Activated naive CD8-positive, alpha-beta T cell treated with anti-CD3 and anti-CD28 coated beads, Interleukin-2, amount 50 U/mL, for 24 hours (primary cell): ENCODE measurements at places on chromosomes 1 and 21.

DNA sequence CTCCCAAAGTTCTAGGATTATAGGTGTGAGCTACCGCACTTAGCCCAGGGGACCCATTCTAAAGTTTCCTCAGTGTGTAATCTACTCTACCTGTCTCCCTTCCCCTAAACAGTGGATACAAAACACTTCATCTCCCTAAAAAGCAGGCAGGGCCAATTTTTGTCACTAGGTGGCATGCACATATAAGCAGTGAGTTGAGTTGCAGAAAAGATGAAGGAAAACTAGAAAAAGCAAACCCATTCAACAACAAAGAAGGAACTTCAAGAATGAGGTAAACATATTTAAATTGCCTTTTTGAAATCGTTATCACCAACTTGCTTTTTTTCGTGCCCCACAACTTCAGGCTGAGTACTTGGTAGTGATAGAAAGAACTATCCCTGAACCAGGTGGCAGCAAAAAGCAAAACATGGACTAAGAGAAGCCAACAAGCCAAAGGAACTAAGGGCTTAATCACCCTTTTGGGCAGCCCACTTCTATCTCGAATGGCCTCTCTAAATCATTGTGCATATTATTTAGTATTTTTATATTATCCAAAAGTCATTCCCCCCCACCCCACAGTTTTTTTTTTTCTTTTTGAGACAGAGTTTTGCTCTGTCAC, 19.7 kb upstream of the ALDH9A1 start:
- no peaks in the 10 kb centered on the region for H3K4me1 ChIP-seq
- H3K4me3 ChIP-seq = no peak overlapping the region
- no peaks in the 10 kb centered on the region for H3K36me3 ChIP-seq
- H3K27me3 ChIP-seq = no peaks in the 10 kb centered on the region
- peak; percentile 9 for DNase-seq

- no peak overlapping the region for H3K27ac ChIP-seq
- no peak for DNase-seq
- peaks cover 16% of the 10 kb centered on the region for H3K27me3 ChIP-seq
- no peaks in the 10 kb centered on the region for H3K36me3 ChIP-seq
- H3K4me1 ChIP-seq = peaks cover 4% of the 10 kb centered on the region
These were observed 34.1 kb downstream of the PTPRF start for GRCh38 chr1:43564551-43565348.

GRCh38 chr1:93579891-93580290, 101.7 kb downstream of the BCAR3 start:
- no peak for DNase-seq
- no peaks in the 10 kb centered on the region for H3K36me3 ChIP-seq
- H3K27me3 ChIP-seq = no peaks in the 10 kb centered on the region
- H3K4me3 ChIP-seq = no peak overlapping the region

- peaks cover 44% of the 10 kb centered on the region for H3K4me1 ChIP-seq
- peaks cover 26% of the 10 kb centered on the region for H3K36me3 ChIP-seq
- DNase-seq = peak; percentile 54
- H3K4me3 ChIP-seq = peak overlapping the region; percentile 98
These were observed 392 bp upstream of the TAGLN2 start for GRCh38 chr1:159925719-159926078.

- H3K4me3 ChIP-seq = no peak overlapping the region
- DNase-seq = no peak
- no peaks in the 10 kb centered on the region for H3K27me3 ChIP-seq
These were observed 35.1 kb upstream of the IFNGR2 start for GRCh38 chr21:33368124-33368523.

DNA sequence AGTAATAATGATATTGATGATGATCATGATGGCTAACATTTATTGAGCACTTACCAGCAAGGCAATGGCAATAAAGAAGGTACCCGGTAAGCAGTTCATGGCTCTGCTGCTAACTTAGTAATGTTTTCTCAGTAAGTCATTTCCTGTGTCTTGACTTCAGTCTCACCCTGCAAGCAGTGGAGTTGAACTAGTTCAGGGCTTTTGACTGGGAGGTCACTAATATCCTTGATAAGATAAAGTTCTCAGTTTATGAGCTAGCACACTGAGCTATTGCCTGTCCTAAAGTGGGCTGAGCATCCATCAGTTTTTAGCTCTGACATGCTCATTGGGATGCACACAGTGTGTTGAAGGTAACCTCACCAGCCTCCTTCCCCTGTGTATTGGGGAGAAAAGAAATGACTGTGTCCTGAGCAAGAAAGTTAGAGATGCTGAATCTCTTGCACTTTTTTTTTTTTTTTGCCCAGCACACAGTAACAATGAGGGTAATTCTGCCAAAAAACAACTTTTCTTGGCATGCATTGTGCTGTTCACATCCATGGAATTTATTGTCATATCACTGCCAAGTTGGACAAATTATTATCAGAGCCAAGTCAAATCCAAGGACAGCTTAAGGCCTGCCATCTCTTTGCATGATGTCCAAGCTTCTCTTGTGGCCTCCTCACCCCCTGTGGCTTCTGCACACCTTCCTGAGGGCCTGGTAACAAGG, 55.5 kb upstream of the GADD45A start:
- DNase-seq = no peak
- peaks cover 2% of the 10 kb centered on the region for H3K4me1 ChIP-seq
- H3K4me3 ChIP-seq = no peak overlapping the region
- H3K27ac ChIP-seq = no peak overlapping the region
- H3K27me3 ChIP-seq = peaks cover 2% of the 10 kb centered on the region
- H3K36me3 ChIP-seq = no peaks in the 10 kb centered on the region
